Central memory CD4-positive, alpha-beta T cell (primary cell): ENCODE measurements at places on chromosomes 7 and 10.

GRCh38 chr7:43764807-43765491 is 6.5 kb downstream of the BLVRA start:
- no peak for DNase-seq

DNA sequence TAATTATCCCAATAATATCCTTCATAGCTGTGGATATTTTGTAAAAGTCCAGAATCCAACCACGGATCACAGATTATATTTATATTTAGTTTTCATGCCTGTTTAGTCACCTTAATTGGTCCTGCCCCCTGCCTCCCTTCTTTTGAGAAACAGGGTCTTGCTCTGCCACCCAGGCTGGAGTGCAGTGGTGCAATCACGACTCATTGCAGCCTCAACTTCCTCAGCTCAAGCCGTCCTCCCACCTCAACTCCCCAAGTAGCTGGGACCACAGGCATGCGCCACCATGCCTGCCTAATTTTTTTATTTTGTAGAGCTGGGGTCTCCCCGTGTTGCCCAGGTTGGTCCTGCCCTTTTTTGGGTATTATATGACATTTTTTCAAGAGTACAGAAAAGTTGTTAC is 129.4 kb downstream of the KAT6B start:
- DNase-seq = no peak

GRCh38 chr10:21518149-21518640 is 7.3 kb downstream of the SKIDA1 start:
- no peak for DNase-seq

DNA sequence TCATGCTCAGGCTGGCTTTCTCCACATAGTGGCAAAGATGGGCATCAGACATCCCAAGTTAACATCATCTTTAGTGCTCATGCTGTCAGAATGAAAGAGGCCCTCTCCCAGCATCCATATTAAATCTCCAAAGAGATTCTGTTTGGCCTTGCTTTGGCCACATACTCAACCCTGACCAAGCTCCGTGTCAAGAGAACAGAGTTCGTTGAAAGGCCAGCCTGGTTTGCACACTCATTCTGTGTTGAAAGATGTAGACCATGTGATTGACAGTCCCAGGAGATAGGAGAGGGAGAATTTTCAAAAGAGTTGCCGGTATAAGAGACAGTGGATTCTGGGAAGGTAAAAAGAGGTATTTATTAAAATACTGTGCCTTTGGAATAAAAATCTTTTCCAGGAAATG is 19.7 kb downstream of the MET start:
- DNase-seq = no peak

GRCh38 chr7:5629941-5630340 is 151.5 kb downstream of the RNF216 start:
- peak; percentile 12 for DNase-seq

GRCh38 chr10:6136215-6137201 is 47.7 kb downstream of the RBM17 start:
- no peak for DNase-seq

- DNase-seq = no peak
Observed at GRCh38 chr10:60424971-60425370, 35.3 kb upstream of the ANK3 start.

DNA sequence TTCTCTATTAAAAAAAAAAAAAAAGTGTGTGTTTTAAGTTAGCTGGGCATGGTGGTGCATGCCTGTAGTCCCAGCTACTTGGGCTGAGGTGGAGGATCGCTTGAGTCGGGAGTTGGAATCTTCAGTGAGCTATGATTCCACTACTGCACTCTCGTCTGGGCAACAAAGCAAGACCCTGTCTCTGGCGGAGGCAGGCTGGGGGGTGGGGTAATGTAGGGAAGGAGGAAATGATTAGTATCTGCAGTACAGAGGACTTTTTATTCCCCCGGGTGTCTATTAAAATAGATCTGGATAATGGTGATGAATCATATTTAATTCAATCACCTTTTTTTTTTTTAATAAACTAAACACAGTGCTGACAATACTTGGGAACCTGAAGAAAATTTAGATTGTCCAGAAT is 6.5 kb downstream of the CBX3 start:
- DNase-seq = no peak

DNA sequence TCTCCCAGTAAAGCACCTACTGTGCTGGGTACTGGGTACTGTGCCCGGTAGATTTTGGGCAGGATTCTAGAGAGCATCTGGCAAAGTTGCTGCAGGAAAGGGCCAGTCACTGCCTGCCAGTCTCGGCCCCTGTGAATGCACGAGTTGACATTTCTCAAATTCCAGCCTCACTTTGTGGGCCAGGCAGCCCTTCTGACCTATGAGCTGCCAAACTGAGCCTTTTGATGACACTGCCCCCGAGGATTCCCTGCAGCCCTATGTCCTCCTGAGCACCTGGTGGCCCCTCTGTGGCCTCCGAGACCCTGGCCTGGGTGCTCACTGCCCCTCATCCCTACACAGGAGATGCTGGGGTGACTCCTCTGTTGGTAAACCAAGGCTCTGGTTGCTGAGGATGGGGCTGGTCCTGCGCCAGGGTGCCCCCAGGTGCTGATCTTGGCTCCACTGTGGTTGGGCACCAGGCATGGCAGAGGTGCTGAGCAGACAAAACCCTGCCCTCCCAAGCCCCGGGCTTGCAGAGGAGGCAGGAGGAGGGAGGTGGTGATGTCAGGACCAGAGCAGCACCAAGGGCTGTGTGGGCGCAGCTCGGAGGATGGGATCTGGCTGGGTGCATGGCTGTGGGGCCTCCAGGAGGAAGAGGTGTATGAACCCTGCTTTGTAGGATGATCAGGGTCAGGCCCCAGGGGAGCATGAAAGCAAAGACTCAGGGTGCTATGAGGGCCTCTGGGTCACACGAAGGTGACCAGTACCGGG is 16.2 kb downstream of the LHPP start:
- no peak for DNase-seq

GRCh38 chr7:74037609-74038008 is 9.6 kb downstream of the ELN start:
- DNase-seq = no peak

GRCh38 chr10:109275960-109276359 is 647.4 kb downstream of the XPNPEP1 start:
- no peak for DNase-seq

- no peak for DNase-seq
Observed at GRCh38 chr7:137715533-137715932, 131.2 kb downstream of the DGKI start.

GRCh38 chr7:25911738-25912607 is 240.0 kb upstream of the NFE2L3 start:
- DNase-seq = no peak

DNA sequence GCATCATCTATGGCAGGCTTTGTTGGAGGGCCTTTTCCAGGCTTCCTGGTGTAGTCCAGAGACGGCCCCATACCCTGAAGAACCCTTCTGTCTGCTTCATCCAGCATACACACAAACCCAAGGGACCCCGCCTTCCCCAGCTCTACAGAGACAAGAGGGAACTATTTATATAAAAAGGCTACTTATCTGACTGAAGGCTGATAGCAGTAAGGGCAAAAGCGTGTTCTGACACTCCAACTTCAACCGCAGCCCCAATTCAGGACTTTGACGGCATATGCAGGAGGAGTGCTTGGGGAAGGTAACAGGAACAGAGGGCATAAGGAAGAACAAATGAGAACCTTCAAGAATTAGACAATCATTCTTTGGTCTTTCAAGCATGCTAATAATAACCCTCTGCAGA is 21.0 kb downstream of the GNA12 start:
- no peak for DNase-seq

DNA sequence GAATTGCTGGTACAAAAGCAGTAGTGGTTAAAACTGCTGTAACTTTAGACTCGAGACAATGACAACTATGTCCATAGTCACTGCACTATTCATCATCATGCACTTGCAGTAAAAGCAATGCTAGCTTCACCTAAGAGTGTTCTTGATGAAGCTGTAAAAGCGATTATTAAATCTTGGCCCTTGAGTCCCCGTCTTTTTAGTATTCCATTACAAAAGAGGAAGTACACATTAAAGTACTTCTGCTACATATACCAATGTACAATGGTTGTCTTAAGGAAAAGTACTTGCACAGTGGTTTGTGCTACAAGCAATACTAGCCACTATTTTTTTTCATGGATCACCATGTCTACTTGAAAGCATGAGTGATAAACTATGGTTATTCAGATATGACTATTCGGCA is 78.3 kb downstream of the ATAD1 start:
- DNase-seq = no peak

DNA sequence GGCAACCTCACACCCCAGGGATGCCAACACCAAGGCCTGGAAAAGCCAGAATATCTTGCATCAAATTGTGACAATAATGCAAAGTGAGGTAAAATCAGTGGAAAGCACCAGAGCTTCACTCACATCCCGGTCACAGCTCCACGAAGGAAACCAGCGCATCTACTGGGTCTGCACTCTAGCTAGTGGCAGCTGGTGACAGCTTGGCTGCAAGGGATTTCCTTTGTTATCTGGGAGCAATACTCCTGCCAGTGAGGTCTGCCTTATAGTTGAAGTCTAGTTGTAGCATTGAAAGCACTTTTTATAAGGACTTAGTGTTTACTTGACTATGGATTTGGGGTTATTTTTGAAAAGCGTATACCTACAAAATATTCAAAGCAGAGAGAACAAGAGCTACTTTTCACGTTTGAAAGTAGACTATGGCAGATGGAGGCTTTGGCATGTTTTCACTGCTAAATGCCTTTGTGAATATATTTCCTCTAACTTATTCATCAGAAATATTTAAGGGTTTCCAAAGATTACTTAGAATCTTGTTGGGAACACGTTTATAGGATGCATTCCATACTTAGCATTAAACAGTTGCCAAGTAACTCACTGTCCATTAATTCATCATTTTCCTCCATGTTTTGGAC is 26.1 kb downstream of the WDFY4 start:
- DNase-seq = no peak

DNA sequence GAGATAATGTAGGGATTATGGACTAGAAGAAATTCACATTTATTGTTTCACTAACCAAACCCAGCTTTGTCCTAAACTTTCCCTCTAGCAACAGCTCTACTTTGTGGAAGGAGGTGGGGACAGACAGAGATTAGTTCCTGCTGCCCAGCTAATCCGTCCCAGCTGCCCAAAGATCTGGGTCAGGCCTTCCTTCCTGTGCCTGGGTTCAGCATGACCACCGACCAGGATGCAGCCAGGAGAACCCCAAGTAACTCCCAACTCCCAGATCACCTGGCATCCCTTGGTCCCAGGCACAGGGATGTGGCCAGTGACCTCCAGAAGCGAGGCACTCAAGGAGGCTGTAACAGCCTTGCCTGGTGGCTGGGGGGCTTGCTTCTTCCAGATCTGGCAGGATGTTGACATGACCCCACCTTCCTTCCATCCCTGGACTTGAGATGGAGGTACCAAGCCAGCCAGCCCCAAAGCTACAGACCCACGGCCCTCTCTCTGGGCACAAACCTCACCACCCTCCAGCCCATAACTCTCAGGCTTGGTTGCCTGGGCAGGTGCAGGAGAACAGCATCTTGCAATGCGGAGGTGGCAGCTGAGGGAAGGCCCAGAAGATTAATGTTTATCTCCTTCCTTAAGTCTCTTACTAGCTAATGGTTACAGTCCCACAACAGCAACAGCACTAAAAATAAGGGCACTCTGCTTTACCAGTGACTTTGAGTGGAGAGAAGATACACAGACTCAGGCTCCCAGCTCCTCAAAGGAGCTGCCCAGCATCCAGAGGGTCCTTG is 11.1 kb downstream of the CAMK2G start:
- no peak for DNase-seq

- DNase-seq = no peak
Observed at GRCh38 chr7:29400437-29400836, 163.2 kb upstream of the PRR15 start.
